ENCODE measurements at places on chromosomes 1 and 21. TPM values are rescaled to one million over a fixed set of nuclear protein-coding genes. Genes with fewer than 3 reads are reported as not detected.

DNA sequence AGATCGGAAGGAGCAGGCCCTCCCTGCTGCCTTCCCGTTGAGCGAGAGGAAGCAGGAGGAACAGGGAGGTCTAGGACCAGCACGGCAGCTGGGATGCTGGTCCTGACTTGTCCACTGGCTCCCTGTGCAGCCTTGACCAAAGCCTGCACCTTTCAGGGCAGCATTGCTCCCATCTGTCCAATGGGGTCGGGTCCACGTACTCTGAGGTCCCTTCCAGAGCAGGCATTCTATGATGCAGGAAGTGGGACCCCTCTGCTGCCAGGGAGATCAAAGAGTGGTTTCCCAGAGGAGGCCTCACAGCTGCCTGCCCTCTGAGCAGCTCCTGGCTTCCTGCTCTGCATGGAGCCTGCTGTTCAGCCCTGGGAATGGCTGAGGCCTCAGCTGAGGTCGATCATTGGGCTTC lies 21.7 kb upstream of the ZNF362 start:
- H3K4me1 ChIP-seq, result no peaks in the 10 kb centered on the region
- no peaks in the 10 kb centered on the region for H3K27me3 ChIP-seq
- peak; percentile 27 for DNase-seq
- no peak overlapping the region for H3K4me3 ChIP-seq
- no peak overlapping the region for H3K27ac ChIP-seq

Gene C1orf35
- 11.4 TPM for total RNA-seq

DNA sequence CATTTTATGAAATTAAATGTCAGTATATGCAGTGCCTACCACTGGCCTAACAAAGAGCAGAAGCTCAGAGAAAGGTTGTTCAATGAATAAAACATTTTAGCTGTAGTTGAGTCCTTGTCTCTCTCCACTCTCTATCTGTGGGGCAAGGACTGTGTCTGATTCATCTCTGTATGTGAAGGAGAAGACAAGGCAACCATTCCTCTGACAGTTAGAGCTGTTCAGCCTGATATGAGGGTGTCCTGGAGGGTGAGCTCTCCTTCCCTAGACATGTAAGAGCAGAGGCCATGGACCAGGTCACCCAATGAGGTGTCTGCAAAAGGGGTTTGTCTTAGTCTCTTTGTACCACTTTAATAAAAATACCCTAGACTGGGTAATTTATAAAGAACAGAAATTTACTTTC lies 4.5 kb upstream of the PDZK1IP1 start:
- H3K4me3 ChIP-seq, result no peak overlapping the region
- no peak overlapping the region for H3K27ac ChIP-seq
- DNase-seq, result no peak
- H3K36me3 ChIP-seq, result no peaks in the 10 kb centered on the region
- no peaks in the 10 kb centered on the region for H3K4me1 ChIP-seq

- no peaks in the 10 kb centered on the region for H3K4me1 ChIP-seq
- no peak for DNase-seq
- no peak overlapping the region for H3K27ac ChIP-seq
- no peaks in the 10 kb centered on the region for H3K27me3 ChIP-seq
These were observed 403.3 kb downstream of the KIF26B start for GRCh38 chr1:245558069-245558468.

Gene ATG4C
- total RNA-seq, result 18.4 TPM

DNA sequence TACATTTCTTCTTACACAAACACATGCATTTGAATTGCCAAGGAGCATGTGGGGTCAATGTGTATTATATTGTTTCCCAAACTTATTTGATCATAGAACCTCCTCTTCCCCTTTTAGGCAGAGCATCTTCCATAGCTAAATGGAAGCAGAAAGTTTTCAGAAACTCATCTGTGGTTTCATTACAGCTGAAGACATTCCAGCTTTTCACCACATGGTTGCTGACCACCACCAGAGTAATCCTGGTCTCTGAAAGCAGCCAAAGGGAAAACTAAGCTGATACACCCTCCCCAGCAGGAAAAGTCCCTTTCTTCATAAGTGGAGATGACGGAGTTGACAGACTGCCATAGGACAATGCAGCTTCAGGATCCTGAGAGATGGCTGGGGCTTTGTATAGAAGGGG lies 30.2 kb upstream of the OTUD3 start:
- no peak for DNase-seq
- no peak overlapping the region for H3K4me3 ChIP-seq
- H3K4me1 ChIP-seq, result no peaks in the 10 kb centered on the region
- no peaks in the 10 kb centered on the region for H3K27me3 ChIP-seq

GRCh38 chr1:5650283-5651026 lies 341.8 kb downstream of the NPHP4 start:
- no peaks in the 10 kb centered on the region for H3K4me1 ChIP-seq
- H3K27ac ChIP-seq, result no peak overlapping the region
- no peaks in the 10 kb centered on the region for H3K27me3 ChIP-seq
- no peak overlapping the region for H3K4me3 ChIP-seq

Gene LCE2A
- not detected for total RNA-seq

DNA sequence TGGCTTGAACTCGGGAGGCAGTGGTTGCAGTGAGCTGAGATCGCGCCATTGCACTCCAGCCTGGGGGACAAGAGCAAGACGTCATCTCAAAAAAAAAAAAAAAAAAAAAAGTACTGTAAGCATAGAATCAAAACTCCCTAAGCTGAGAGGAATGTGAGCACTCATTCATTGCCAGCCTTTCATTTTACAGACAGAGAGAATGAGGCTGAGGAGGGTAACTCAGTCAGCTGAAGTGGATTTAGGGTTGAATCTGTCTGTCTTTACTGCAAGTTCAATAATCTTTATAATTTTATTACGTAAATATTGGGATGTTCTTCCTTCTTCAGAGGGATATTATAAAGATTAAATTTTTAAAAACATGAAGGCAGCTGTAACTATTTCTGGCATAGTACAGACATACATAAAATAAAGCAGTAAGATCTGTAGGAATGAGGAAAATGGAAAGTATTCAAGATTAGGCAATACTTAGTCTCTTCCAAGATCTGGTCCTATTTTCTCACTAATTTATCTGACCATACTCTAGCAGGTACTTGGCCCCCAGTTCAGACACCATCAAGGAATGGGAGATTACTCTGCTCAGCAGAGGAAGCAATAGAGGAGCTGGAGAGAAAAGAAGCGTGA lies 24.1 kb upstream of the MNDA start:
- no peaks in the 10 kb centered on the region for H3K36me3 ChIP-seq
- no peak overlapping the region for H3K27ac ChIP-seq
- no peak overlapping the region for H3K4me3 ChIP-seq

DNA sequence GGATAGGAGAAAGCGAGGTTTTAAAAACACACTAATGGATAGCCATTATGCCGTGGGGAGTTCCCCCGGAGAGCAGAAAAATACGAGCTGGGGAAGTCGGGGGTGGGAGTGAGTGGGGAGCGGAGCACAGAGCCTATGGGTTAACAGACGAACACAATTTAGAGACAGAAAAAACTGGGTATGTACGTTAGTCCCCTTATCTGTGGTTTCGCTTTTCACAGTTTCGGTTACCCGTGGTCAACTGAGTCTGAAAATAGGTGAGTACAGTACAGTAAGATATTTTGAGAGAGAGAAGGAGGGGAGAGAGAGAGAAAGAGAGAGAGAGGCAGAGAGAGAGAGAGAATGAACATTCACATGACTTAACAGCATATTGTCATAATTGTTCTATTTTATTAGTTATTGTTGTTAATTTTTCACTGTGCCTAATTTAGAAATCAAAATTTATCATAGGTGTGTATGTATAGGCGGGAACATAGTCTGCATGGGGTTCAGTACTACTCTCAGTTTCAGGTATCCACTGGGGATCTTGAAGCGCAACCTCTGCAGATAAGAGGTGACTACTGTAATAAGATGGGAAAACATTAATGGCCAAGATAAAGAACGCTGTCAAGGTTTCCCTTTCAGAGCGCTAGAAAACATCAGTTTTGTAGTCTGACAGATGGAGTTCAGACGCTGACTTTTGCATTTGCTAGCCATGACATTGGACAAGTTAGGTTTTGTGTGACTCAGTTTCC lies 125.6 kb upstream of the LMO4 start:
- no peaks in the 10 kb centered on the region for H3K36me3 ChIP-seq
- no peak overlapping the region for H3K27ac ChIP-seq
- peaks cover 2% of the 10 kb centered on the region for H3K27me3 ChIP-seq
- H3K4me1 ChIP-seq, result peaks cover 2% of the 10 kb centered on the region

- H3K36me3 ChIP-seq, result no peaks in the 10 kb centered on the region
- no peaks in the 10 kb centered on the region for H3K27me3 ChIP-seq
- peaks cover 3% of the 10 kb centered on the region for H3K4me1 ChIP-seq
- H3K4me3 ChIP-seq, result no peak overlapping the region
- no peak overlapping the region for H3K27ac ChIP-seq
- DNase-seq, result no peak
These were observed 101.4 kb downstream of the CC2D1B start for GRCh38 chr1:52264530-52265115.

Gene NR1I3
- not detected for total RNA-seq

DNA sequence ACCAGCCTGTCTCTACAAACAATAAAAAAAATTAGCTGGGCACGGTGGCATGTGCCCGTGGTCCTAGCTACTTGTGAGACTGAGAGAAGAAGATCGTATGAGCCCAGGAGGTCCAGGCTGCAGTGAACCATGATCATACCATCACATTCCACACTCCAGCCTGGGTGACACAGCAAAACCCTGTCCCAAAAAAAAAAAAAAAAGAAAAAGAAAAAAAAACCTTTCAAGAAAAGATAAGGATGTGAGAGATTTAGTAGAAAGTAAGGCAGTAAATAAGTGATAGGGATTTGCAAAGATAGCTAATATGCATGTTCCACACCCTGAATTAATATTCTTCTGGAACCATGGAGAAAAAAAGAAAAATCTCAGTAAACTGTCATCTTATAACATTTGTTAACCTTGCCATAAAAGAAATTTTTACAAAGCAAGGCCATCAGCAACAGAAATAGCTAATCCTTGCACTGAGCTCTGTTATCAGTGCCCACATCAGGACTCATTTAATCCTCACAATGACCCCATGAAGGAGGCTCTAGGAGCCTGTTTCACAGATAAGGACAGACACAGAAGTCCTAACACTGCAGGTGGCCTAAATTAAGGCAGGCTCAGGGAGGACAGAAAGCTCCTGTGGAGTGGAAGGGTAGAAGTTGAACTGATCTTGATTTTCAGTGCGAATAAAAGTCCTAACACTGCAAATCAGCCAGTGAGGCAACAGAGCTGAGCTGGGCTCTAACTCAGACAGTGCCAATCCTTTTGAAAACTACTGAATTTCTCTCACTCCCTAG lies 7.6 kb downstream of the GNB1 start:
- no peak for DNase-seq
- H3K4me1 ChIP-seq, result no peaks in the 10 kb centered on the region
- H3K27me3 ChIP-seq, result no peaks in the 10 kb centered on the region

- H3K27ac ChIP-seq, result no peak overlapping the region
- H3K27me3 ChIP-seq, result no peaks in the 10 kb centered on the region
- H3K4me1 ChIP-seq, result no peaks in the 10 kb centered on the region
- no peak overlapping the region for H3K4me3 ChIP-seq
- no peaks in the 10 kb centered on the region for H3K36me3 ChIP-seq
These were observed 16.6 kb upstream of the CCDC181 start for GRCh38 chr1:169443923-169444322.

Gene ADAM30
- not detected for total RNA-seq

Gene B3GALT6
- 12.8 TPM for total RNA-seq

- no peaks in the 10 kb centered on the region for H3K27me3 ChIP-seq
- H3K27ac ChIP-seq, result no peak overlapping the region
- H3K4me3 ChIP-seq, result no peak overlapping the region
- no peaks in the 10 kb centered on the region for H3K36me3 ChIP-seq
These were observed 103.3 kb downstream of the DUSP10 start for GRCh38 chr1:221638595-221638994.

DNA sequence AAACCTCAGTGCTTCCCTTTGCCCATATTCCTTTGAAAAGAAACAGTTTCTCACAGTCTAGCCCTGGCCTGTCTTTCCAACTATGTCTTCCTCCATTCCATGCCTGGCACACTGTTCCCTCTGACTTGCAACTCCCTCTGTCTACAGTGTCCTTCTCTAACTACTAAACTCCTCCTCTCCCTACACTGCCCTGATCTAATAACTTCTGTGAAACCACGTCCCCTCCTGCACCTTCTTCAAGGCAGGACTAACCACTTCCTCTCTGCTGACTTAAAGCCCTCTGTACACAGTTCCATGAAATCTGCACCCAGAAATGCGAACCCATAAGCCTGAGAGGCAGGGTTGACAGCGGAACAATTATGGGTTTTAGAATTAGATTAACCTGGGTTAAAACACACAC lies 62.2 kb upstream of the ATP1B1 start:
- H3K4me1 ChIP-seq, result no peaks in the 10 kb centered on the region
- DNase-seq, result no peak
- H3K27ac ChIP-seq, result no peak overlapping the region
- no peaks in the 10 kb centered on the region for H3K36me3 ChIP-seq
- no peak overlapping the region for H3K4me3 ChIP-seq

DNA sequence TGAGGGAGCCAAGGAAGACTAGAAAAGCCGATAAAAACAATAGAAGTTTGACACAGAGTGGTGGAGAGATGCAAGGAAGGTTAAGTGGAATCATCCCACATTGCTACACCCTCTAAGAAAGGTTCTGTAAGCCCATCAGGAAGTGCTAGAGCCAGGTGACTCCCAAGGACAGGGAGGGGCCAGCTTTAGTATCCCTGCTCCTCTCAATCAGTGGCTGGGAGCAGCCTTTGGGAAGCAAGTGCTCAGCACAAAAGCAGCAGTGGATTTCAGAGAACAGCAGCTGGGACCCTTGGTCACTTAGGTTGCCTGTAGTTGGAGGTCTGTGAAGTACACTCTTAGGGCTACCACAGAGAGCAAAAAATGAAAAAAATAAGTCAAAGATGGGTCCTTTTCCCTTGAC lies 42.5 kb downstream of the NME7 start:
- H3K27me3 ChIP-seq, result no peaks in the 10 kb centered on the region
- no peak for DNase-seq
- H3K4me3 ChIP-seq, result no peak overlapping the region
- peaks cover 2% of the 10 kb centered on the region for H3K36me3 ChIP-seq

Gene FCGR1A
- total RNA-seq, result 15.9 TPM

DNA sequence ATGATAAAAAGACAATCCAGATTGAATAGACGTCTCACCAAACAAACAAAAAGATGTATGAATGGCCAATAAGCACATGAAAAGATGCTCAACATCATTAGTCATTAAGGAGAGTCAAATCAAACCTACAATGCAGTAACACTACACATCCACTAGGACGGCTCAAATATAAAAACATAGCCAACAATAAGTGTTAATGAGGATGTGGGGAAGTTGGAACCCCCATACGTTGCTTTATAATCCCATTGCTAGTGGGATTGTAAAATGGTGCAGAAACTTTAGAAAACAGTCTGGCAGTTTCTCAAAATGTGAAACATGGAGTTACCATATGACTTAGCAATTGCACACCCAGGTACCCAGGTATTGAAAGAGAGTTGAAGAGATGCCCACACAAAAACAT lies 14.7 kb upstream of the IL24 start:
- no peaks in the 10 kb centered on the region for H3K4me1 ChIP-seq
- DNase-seq, result no peak
- H3K27ac ChIP-seq, result no peak overlapping the region
- H3K27me3 ChIP-seq, result no peaks in the 10 kb centered on the region
- H3K4me3 ChIP-seq, result no peak overlapping the region
